Left colon (tissue), 2 donors: ENCODE measurements at places on chromosomes 16 and 17. TPM values are rescaled to one million over a fixed set of nuclear protein-coding genes. Genes with fewer than 3 reads are reported as not detected.

CCL8 gene
- total RNA-seq, result 4.2 TPM

KRT40 gene
- 0.21 TPM for total RNA-seq

TEDC2 gene
- 5.6 TPM for total RNA-seq

DNA sequence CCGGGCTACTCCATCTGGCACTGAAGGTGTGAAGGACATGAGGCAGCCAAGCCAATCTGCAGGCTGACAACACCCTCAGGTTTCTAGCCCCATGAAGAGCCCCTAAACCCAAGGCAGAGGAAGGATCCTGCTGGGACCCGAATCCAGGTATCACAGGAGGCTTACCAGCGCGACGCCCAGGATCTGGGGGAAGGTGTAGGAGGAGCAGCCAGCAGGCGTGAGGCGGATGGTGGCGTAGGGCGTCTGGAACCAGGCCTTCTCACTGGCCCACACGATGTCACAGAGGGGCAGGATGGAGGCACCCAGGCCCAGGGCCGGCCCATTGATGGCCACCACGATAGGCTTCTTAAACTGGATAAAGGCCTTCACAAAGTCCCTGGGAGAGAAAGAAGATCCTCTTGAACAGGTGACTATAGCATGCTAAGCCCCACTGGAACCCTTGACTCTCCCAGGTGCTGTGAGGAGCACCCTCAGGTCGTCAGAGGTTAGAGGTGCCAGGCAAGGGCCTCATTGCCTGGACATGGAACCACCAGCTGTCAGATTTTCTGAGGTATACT lies 71.7 kb downstream of the DYNLRB2 start:
- no peak for DNase-seq

DNA sequence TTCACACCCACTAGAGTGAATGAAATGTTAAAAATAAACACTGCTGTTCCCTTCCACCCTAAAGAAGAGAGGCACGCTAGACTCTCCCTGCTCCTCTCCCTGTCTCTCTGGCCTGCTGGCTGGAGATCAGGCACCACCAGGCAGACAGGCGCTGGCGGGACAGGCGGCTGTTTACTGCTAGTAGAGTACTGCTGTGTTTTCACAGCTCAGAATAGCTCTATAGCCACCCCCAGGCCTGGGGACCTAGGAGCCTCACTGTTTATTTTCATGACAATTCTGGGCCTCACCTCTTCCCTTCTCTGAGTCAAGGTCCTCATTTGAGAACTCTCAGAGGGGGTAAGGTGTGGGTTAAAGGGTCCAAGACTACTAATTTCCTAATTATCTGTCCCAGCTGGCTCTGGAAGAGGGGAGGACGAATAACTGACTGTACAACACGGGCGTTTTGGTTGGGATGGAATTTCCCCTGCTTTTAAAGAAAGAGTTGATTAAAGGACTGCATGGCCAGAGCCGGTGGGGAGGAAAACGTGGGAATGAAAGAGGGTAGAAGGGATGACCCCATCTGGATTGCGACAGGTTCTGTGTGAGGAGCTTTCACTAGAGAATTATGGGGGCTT lies 9.0 kb upstream of the G6PC1 start:
- peak; percentile 19 for DNase-seq

DNA sequence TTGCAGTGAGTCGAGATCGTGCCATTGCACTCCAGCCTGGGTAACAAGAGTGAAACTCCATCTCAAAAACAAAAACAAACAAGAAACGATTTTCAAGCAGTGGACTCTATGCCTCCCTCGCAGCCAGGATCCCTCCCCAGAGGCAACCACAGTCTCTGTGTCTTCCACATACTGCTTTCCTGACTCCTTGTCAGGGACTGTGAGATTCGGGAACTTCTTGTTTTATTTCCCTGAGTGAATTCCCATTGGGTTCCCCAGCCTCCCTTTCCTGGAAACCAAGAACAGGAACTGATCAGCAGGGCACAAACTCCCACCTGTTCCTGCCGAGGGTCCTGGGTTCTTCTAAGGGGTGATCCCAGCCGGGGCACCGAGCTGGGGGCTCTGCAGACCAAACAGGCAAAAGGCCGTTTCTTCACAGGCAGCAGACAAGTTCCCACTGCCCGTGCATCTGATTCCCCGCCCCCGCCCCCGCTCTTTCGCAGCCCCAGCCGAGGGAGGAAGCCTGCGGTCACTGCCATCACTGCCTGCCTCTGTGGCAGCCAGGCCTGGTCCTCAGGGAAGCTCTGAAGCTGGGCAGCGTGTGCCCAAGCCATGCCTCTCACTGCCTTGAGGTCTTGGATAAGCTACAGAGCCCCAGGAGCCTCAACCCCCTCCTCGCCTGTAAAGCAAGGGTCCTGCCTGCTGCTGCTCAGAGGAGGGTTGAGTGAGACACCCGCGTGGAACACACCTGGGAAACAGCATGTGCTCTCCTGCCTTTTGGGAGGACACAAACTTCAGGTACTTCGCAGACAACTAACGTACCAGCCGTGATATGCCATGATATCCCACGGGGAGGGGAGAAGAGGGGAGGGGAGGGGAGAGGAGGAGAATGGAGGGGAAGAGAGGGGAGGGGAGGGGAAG lies 5.5 kb upstream of the PIEZO1 start:
- DNase-seq, result no peak

DNA sequence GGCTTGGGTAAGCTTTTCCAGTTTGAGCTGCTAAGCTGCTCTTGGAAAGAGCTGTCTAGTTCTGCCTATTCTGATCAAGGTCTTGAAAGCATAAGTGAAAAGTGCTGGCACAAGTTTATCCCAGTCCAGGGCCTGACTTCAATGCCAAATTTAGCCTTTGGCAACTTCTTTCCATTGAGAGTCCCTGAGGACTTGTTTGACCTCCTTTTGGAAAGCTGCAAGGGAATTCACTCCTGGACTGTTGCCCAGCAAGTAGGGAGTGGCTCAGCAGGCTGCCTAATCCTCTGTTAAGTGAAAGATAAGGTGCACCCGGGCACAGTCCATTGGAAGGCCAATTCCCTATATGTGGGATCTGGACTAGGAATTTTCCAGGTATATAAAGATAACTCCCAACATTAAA lies 16.0 kb upstream of the TANC2 start:
- peak; percentile 82 for DNase-seq

DNA sequence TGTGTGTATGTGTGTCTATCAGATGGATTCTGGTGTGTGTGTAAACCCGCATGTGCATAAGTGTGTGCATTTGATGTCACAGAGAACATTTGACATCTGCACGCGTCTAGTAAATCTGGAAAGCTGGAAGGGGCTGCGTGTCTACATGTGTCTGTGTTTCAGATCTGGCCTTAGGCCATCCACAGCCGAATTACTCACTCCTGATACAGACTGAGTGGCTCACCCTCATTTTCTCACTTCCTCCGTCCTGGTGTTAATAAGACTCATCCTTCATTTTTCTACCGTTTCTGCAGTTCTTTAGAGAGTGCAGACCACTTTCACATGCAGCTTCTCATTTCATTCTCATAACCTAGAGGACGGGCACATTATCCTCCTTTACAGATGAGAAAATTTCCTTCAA lies 491.6 kb downstream of the CDH13 start:
- no peak for DNase-seq

- DNase-seq, result no peak
These were observed 1.8 kb upstream of the HEATR6 start for GRCh38 chr17:60080545-60080944.

GRCh38 chr16:3698941-3699340 lies 18.4 kb downstream of the TRAP1 start:
- DNase-seq, result no peak

GRCh38 chr17:21368545-21369246 lies 7.5 kb upstream of the KCNJ12 start:
- no peak for DNase-seq

DNA sequence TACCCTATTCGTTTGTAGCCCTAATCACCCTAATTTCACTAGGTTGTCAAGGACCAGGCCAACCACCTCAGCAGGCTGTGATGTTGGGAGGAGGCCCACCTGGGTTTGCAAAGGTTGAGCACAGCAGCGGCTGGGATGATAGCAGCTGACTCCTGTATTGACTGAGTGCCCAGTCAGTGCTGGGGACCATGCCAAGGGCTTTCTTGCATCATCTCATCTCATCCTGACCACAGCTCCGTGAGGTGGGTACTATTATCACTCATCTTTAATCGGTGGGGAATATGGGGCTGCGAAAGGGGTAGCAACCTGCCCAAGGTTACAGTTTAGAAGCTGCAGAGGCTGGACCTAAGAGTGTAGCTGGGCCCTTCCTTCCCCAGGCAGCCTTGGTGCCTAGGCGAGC lies 11.7 kb downstream of the ATPAF2 start:
- DNase-seq, result no peak

DNA sequence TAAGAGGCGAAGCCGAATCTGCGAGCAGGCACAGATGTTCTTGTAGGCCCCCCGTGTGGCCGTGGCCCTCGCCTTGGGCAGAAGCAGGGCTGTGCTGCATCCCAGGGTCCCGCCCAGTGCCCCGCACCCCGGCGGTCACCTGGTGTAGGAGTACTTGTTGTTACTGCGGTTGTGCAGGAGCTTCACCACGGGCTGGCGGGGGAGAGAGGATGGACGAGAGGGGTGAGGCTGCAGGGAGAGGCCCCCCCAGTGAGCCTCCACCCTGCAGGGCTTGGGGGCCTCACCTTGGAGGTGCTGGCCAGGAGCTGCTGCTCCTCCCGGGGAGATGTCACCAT lies 11.4 kb downstream of the ASPHD1 start:
- no peak for DNase-seq

- peak; percentile 65 for DNase-seq
These were observed 498 bp upstream of the PLEKHG4 start for GRCh38 chr16:67278773-67279295.

GRCh38 chr16:21302454-21302853 lies 24.4 kb upstream of the CRYM start:
- peak; percentile 16 for DNase-seq

GRCh38 chr16:89277049-89277448 lies 59.5 kb downstream of the ZNF778 start:
- DNase-seq, result no peak
